Stimulated activated CD8-positive, alpha-beta memory T cell treated with anti-CD3 and anti-CD28 coated beads, Interleukin-2, amount 100 ng/mL, for 48 hours (primary cell): ENCODE measurements at places on chromosomes 16 and 17.

DNA sequence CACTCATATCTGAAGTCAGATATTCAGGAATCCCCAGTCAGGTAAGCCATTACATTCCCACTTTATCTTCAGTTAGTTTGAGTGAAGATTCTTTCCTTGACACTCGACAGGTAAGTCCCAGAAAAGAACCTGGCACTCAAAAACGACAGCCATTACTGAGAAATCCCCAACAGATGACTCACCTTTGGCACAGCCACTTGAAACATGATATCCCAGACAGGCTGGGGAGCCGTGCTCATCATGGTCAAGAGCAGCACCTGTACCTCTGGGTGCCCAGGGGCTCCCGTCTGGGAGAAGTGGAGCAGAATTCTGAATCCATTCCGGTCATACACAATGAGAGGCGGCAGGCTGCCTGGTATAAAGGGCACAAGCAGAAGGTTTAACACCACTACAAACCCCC, 16.8 kb upstream of the COG7 start:
- DNase-seq: no peak

DNA sequence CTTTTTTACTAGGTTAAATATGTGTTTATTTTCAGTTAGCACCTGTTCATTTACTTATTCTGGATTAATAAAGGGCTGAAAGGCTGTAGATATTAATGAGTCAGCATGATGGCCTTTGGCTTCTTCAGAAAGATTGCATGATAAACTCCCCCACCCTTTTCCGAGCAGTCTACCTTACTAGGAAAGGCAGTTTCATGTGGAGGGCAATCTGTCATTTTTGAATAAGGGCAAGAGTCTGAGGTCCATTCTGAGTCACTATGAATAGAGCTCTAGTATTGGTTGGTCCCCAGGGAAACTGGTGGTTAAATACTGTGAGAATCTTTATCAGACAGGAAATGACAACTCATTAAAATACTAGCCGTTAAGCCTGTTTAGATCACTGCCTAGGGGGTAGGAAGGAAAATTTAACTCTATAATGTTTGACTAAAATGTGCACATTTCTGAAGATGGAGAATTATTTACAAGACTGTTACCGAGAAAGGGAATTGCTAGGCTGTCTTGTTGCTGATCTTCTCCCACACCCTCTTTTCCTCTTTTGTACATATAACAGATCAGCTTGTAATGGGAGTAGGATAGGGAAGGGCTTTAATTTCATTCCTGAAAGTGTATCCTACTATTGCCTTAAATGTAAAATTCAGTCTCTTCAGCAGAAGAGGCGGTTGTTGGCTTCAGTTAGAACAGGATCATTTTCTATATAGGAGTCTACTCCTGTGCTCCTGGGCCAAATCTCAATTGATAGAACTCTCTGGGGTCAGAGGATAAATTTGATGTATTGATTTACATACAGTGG, 63.3 kb downstream of the TUBD1 start:
- DNase-seq: no peak

DNA sequence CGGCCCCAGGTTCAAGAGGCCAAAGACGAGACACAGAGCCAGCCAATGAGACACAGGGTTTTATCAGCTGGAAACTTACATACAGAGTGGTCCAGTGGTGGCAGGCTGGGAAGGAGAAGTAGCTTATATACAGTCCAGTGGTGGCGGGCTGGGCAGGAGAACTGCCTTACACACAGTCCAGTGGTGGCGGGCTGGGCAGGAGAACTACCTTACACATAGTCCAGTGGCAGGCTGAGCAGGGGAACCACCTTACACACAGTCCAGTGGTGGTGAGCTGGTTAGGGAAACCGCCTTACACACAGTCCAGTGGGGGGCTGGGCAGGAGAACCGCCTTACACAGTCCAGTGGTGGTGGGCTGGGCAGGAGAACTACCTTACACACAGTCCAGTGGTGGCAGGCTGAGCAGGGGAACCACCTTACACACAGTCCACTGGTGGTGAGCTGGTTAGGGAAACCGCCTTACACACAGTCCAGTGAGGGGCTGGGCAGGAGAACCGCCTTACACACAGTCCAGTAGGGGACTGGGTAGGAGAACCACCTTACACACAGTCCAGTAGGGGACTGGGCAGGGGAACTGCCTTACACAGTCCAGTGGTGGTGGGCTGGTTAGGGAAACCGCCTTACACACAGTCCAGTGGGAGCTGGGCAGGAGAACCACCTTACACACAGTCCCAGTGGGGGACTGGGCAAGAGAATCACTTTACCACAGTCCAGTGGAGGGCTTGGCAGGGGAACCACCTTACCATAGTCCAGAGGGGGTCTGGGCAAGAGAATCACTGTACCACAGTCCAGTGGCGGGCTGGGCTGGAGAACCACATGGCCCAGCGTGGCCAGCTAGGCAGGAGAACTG, 90.9 kb downstream of the GAS7 start:
- no peak for DNase-seq

GRCh38 chr17:78258323-78259191, 27.1 kb downstream of the TMEM235 start:
- peak; percentile 25 for DNase-seq

DNA sequence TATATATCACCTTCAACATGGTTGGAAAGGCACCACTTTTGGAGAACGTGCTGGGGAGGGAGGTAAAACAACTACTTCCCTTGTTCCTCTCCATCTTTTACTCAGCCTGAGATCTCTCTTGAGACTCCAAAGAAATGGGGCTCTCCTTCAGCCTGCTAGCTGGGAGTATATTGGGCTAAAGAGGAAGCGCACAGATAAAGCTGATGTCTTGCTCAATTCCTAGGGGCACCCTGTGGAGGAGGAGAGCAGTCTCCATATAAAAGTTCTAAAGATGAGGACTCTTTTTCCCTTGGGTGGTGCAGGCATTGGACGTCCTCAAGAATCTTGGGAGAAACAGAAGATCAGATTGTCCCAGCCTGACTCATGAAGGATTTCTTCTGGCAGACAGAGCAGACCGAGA, 4.6 kb upstream of the ETV4 start:
- no peak for DNase-seq

DNA sequence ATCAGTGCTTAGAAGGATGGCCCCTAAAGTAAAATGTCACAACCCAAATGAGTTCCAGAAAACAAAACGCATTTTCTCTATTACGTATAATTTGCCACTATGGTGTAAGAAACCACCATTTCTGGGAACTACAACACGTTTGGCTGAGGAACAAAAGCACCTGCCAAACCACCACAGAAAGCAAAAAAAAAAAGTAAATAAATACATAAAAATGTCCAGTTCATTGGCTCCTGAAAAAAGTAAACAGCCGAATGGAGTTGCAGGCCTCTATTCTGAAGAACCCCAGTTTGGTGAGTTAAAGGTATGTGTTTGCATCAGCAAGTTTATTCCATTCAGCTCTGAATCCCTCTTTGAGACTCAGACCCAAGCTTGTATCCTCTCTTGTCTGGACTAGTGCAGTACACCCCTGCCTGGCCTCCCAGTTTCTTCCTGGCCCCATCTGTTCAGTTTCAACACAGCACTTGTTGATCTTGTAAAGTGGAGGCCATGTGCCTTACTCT, 36.9 kb downstream of the ERN1 start:
- DNase-seq: no peak
